ENCODE measurements at places on chromosomes 7 and 10. TPM values are rescaled to one million over a fixed set of nuclear protein-coding genes. Genes with fewer than 3 reads are reported as not detected.

DNA sequence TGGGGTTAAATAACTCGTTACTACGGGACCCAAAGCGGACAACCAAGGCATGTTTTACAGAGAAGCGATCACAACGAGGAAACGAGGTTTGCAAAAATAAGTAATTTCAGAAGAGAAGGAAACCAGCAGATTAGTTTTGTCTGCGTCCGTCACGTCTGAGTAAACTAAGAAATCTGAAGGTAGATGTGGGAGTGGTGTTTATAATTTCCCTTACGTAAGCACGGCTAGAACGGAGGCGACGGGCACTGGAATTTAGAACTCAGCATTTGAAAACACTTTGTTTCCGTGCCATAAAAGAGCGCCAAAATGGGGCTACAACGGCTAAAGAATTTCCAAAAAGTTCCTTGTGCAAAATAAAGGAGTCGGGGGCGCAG, 718 bp upstream of the UMAD1 start:
- DNase-seq = no peak

- no peak for DNase-seq
Observed at GRCh38 chr7:116575853-116576252, 51.0 kb downstream of the CAV1 start.

- DNase-seq = no peak
Observed at GRCh38 chr7:105596866-105597265, 15.6 kb upstream of the EFCAB10 start.

GRCh38 chr10:49592726-49593563, 17.2 kb upstream of the SLC18A3 start:
- DNase-seq = no peak

- no peak for DNase-seq
Observed at GRCh38 chr7:123242467-123243092, 42.8 kb upstream of the SLC13A1 start.

GRCh38 chr10:132532749-132533560, 4.6 kb upstream of the INPP5A start:
- DNase-seq = no peak

- DNase-seq = peak; percentile 99
Observed at GRCh38 chr10:73096449-73097304, at the start of gene P4HA1. TSS of gene P4HA1 (minus strand) at chr10:73096866. CDS start at chr10:73074883, 21,983 bp downstream.

GRCh38 chr7:128904381-128905197, 5.9 kb downstream of the KCP start:
- no peak for DNase-seq

DNA sequence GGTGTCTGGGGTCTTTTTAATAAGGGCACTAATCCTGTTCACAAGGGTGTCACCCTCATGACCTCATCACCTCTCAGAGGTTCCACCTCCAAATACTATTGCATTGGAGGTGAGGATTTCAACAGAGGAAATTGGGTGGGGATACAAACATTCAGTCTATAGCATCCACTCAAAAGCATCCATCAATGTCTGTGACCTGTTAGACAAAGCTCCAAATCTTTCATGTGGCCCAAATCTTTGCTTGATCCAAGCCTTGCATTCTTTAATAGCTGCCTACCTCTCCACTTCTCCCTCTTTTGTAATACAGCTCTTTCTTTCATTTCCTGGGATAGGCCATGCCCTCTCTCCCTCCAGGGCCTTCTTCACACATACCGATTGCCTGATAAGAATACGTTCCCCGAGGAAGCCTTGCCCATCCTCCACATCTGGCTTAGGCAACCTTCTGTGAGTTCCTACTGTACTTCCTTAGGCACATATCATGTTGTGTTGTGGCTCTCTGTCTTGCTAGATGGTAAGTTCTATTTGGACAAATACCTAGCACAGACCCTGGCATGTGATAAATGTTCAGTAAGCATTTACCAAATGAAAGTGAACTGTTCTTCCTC, 66.1 kb downstream of the CREM start:
- DNase-seq = no peak

DNA sequence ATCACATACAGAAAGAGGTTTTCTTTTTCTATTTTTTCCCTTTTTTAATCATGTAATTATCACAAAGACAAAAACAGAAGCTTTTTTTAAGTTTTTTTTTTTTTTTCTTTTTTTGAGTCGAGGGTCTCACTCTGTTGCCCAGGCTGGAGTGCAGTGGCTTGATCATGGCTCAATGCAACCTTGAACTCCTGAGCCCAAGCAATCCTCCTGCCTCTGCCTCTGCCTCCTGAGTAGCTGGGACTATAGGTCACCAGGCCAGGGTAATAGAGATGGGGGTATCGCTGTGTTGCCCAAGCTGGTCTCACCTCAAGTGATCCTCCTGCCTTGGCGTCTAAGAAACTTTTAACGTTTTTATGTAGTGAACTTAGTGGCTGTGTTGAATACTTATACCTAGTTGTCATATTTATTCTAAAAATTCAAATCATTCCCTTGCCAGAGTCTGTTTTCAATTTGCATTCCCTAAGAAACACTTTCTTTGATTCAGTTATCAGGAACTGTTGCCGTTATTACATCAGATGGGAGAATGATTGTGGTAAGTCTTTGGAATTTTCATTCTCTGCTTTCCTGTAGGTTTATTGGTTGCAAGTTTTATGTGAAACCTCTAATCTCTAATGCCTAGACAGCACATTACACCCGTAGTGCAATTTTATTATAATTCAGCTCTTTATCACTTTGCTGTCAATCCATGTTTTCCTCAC, 1.3 kb downstream of the LSM8 start:
- DNase-seq = peak; percentile 60

DNA sequence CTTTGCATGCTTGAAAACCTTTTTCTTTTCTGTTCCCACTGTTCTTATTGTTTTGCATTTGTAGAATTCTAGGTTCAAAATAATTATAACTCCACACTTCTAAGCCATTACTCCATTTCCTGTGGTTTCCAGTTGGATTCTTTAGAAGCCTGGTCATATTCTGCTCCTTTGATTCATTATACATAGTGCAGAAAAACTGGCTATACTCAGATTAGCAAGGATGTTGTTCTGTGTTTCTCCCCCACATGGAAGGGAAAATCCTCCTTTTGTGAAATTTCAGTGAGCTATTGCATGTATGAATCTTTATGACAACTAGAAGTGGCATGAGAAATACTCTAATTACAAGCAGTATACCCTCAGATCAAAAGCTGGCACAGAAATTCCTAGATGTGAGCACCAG, 79.5 kb downstream of the SLC13A1 start:
- DNase-seq = peak; percentile 2

DNA sequence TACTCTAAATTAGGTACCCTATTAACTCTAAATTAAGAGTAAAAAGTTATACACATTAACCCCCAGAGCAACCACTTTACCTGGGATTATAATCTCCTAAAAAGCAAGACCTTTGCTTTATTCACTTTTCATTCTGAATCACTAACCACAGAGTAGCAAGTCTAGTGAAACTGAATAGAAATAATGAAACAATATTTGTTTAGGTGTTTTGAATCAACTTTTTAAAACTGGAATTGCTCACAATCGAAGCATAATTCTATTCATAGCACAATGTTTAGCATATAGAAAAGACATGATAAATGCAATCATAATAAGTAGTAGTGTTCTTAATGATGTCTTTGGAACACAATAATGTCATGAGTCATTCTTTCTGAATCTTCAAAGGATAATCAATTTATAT, 37.0 kb upstream of the CASD1 start:
- DNase-seq = no peak

DNA sequence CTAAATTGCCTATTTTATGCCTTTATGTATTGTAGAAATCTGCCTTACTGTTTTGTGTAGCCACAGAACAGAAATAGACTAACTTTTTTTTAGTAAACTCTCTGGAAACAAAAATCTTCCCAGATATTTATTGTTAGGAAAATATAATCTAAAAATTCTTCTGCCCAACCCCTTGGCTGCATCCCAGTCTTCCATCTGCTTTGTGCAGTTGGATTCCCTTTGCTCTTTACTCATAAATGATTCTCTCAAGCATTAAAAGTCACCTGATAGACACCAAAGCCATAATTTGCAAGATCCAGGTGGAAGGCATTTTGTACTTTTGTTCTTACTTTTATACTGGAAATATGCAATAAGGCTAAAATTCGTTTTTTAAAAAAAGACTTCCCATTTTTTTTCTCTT, 6.1 kb upstream of the CAV2 start:
- DNase-seq = peak; percentile 59

GRCh38 chr10:59753267-59753666, at the start of gene MRLN:
TSS of gene MRLN (minus strand) at chr10:59753455.
- DNase-seq = peak; percentile 51

DNA sequence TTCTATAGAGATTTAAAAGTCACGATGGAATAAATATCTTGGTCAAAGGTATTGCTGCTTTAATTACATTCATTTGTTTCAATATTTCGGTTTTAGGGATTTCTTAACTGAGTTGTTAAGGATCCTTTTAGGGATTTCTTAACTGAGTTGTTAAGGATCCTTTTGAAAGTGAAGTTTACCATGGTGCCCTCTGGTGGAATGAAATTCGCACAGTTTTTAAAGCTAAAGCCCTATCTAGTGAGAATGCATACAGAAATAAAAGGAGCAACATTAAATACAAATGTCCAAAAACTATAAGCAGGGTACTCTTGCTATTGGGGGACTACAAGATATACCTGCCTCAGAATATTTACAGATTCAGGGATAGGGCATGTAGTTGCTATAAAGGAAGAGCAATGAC, 193.7 kb downstream of the RNLS start:
- peak; percentile 54 for DNase-seq

DNA sequence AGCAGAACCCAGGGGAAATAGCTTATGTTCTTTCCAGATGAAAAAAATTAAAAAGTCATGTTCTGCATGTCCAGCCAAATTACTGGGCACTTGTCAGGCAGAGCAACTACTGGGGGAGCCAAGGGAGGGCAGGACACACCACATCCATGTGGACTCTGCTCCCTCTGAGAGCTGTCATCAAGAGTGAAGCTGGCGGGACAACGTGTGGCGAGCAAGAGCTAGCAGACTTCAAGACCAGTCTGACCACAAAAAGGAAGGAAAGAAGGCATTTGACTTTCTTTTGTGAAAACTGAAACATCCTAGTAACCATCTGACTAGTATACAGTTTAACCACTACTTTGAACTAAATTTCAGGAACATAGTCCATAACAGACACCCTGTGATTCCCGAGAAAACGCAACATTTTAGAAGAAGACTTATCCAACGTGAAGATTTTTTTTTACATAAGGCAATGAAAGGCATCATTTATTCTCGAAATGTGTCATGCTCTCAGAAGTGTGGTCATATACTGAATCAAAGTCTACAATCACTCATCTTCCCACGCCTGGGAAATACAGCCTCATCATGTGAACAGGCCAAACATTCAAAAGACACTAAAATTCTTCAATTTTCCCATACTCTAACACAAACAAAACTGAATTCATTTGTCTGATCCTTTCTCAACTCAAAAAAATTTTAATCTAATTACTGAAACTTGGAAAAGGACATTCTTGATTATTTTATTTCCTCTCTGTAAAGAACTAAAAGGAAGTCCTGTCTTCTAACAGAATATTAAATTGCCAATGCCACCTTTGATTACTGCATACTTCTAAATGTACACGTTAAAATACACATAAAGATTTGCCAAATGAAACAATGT, 15.5 kb downstream of the CYTH3 start:
- DNase-seq = peak; percentile 83

GRCh38 chr7:55019691-55020465, 1.1 kb downstream of the EGFR start:
- DNase-seq = no peak

DNA sequence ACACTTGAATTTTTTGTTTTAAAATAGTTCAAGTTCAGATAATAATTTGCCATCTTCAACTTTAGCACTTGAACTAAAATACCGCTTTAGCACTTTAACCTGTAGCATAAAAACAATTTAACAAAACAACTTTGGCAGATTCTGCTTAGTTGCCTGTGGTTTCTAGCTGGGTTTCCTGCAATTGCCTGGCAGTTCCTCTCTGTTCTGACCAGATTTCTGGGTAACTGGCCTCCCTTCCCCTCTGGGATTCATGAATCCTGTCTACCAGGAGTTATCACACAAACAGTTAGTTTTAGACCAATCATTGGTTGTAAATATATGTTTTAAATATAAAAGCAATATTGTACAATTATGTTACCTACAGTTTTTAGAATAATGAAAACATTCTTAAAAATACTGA, 89.8 kb upstream of the HDAC9 start:
- no peak for DNase-seq

DNA sequence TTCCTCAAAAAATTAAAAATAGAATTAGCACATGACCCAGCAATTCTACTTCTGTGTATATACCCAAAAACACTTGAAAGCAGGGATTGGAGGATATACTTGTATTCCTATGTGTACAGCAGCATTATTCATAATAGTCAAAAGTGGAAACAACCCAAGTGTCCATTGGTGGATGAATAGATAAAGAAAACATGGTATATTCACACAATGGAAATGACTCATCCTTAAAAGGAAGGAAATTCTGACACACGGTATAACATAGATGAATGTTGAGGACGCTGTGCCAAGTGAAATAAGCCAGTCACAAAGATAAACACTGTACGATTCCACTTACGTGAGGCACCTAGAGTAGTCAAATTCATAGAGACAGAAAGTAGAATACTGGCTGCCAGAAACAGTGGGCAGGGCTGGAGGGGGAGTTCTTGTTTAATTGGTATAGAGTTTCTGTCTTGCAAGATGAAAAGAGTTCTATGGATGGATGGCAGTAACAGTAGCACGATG, 26.6 kb upstream of the KAT6B start:
- DNase-seq = no peak

DNA sequence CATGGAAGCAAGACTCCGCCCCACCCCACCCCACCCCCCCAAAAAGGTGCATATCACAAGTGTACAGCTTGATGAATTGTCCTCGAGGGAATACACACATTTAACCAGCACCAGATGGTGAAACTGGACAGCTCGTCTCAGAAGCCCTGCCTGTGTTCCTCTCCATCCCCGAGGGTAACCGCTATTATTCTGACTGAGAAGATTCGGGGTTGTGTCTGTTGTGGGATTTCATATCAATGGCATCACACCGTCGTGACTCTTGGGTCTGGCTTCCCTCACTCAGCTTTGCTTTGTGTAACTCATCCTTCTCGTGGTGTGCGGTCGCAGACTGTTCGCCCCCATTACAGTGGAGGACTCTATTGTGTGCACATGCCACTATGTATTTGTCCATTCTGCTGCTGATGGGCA, 18.9 kb downstream of the PODXL start:
- DNase-seq = peak; percentile 48

DNA sequence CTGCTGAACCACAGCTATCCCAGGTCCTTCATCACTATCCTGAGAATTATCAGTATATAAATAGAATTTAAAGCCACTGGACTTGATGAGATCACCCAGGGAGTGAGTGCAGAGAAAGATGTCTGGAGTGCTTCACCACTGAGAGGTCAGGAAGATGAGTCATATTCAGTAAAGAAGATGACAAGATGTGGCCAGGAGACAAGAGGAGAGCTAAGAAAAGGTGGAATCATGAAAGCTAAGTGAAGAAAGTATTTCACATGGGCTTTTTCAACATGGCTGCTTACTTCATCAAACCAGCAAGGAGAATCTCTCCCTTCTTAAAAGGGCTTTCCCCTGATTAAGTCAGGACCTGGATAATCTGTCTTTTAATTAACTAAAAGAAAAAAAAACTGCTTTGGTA, 9.1 kb upstream of the PRKAR2B start:
- no peak for DNase-seq

The ABCB1 gene
- polyA plus RNA-seq = 0.42 TPM

The KNDC1 gene
- polyA plus RNA-seq = 2.1 TPM

The OR2AE1 gene
- polyA plus RNA-seq = not detected

The MYOZ1 gene
- polyA plus RNA-seq = 161 TPM

The ZNF775 gene
- polyA plus RNA-seq = 6.0 TPM

The DPP6 gene
- polyA plus RNA-seq = 2.7 TPM

The PNLIPRP3 gene
- polyA plus RNA-seq = not detected

The PSD gene
- polyA plus RNA-seq = 6.1 TPM

The ASL gene
- 8.3 TPM for polyA plus RNA-seq

The MARCHF5 gene
- 41.6 TPM for polyA plus RNA-seq

The GBX1 gene
- 2.7 TPM for polyA plus RNA-seq

The CACNA2D1 gene
- 90.3 TPM for polyA plus RNA-seq
